ENCODE measurements at places on chromosomes 11 and 22.
A peak's percentile ranks its signal among the peaks of the same experiment; 100 is the strongest.

DNA sequence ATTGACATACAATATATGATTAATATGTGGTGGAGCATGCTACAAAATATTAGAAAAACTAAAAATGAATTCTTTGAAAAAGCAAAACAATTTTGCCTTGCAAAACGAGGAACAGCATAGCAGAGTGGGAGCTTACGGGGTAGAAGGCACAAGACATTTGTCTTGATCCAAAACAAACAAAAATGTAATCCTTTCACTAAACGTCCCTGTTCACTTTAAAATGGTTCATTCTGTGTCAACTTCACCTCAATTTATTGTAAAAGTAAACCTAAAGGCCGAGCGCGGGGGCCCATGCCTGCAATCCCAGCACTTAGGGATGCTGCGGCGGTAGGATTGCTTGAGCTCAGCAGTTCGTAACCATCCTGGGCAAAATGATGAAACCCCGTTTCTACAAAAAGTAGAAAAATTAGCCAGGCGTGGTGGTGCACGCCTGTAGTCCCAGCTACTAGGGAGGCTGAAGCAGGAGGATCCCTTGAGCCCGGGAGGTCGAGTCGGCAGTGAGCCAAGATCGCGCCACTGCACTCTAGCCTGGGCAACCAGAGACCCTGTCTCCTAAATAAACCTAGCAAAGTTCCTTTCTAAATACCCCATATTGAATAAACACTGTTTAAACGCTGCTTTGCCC lies 2.0 kb downstream of the PRDM10 start:
- DNase-seq = no peak

DNA sequence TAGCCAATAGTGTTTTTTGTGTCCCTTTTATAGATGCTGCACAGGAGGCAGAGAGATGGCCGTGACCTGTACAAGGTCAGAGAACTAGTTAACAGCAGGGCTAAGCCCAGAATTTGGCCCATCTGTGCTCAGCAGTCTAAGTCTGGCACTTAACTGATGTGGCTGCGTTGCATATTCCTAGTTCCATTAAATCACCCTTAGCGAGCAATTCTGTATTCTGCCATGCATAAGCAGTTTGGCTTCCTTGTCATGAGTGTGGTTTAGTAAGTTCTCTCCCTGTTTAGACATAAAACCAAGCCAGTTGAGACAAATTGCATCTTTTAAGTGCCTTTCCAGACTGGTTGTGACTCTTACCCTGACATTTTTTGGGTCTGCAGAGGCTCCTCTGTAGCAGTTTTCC lies 230.6 kb upstream of the TENM4 start:
- no peak for DNase-seq

- no peak for DNase-seq
Observed at GRCh38 chr11:111213256-111213655, 32.3 kb upstream of the POU2AF2 start.

DNA sequence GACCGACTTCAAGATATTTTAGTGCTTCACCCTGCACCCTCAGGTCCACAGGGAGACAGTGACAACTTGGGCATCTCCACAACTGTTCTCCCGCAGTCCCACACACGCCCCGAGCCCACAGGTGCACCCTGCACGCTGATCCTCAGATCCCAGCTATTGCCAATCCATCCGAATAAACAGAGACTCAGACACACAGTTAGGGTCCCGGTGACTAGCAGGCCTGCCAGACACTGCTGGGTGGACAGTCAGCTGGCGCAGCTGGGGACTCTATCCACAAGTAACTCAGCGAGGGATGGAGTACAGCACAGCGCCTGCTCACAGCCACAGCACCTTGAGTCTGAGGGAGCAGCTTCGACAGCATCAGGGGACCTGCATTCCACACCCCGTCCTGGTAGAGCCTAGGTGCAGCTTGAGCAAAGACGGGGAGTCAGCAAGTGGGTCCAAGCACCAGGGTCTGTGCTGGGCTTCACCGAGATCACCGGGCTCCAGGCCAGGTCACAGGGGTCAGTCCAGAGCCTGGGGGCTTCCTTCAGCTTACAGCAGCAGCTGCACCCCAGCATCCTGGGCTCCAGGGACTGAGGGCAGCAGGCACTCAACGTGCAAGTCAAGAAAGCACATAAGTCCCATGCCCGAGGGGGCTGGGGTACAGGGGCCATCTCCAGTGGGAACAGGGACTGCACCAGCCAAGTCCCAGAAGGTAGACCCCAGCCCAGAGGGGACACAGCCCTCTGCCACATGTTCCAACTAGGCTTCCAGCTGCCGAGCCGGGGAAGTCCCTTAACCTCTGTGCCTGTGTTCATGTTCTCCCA lies 7.6 kb downstream of the RPL3 start:
- DNase-seq = peak; percentile 60

DNA sequence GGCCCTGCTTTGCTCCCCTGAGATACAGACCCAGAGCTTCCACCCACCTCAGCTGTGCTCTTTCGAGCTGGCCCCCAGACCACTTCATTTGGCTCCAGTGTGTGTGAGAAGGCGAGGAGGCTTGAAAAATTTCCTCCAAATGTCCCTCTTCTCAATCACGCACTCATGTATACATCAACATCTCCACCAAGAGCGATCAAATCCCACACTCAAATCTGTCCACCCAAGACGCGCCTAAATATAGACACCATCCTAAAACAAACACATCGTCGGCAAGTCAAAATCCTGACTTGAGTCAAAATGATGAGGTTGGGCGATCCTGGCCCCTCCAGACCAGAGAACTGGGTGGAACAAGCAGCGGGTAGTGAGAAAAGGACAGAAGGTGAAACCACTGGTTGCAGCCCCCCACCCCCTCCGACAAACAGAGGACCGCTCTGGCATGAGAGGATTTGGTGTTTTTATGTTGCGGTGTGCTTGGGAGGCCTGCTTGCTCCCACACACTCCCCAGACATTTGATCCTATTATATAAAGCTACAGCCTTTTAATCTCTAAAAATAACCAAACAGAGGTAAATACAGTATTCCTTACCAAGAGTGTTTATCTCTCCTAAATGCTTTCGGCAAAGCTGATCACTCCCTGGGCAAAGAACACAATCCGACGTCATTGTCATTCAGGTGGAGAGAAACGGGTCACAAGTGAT lies 10.2 kb downstream of the MN1 start:
- no peak for DNase-seq

DNA sequence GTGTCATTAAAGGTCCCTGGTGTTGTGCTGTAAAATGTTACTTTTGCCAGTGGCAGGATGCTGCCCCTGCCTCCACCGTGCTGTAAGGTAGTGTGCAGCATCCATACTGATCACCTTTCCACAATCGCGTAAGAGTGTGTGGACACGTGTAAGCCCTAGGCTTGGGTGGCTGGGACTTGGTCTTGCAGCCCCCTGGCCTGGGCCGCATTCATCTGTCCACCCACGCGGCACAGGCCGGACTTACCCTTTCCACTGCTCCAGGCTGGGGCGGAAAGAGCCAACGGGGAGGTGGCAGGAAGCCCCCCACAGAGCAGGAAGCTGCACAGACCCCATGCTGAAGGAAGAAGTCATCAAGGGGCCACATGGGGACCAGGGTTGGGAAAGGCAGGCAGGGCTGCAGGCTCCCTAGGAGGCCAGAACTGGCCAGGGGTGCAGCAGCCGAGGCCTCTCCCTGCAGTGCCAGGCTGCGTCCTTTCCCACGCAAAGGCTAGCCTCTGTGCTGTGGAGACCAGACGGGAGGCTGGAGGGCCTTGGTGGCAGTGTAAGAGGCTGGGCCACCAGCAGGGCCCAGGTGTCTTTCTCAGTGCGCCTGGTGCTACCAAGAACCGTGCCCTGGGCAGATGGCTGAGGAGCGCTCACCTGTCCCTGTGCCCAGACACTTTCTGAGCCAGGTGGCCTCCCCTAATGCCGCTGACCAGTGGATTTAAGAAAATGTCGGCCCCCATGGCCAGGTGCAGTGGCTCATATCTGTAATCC lies 11.7 kb upstream of the TMEM191C start:
- no peak for DNase-seq

- DNase-seq = no peak
Observed at GRCh38 chr11:69852056-69852455, 32.8 kb upstream of the FGF3 start.

DNA sequence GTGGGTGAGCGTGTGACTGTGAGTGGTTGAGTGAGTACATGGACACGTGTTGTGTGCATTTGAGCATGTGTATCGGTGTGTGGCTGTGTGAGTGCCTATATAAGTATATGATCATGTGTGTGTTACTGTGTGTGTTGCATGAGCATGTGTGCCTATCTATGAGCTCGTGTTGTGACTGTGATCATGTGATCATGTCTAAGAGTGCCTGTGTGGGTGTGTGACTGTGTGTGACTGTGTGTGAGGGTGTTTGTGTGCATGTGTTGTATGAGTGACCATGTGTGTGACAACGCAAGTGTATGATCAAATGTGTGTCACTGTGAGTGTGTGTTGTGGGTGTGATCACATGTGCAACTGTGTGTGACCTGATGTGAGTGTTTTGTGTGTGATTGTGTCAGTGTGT lies 88.8 kb downstream of the UBASH3B start:
- no peak for DNase-seq

DNA sequence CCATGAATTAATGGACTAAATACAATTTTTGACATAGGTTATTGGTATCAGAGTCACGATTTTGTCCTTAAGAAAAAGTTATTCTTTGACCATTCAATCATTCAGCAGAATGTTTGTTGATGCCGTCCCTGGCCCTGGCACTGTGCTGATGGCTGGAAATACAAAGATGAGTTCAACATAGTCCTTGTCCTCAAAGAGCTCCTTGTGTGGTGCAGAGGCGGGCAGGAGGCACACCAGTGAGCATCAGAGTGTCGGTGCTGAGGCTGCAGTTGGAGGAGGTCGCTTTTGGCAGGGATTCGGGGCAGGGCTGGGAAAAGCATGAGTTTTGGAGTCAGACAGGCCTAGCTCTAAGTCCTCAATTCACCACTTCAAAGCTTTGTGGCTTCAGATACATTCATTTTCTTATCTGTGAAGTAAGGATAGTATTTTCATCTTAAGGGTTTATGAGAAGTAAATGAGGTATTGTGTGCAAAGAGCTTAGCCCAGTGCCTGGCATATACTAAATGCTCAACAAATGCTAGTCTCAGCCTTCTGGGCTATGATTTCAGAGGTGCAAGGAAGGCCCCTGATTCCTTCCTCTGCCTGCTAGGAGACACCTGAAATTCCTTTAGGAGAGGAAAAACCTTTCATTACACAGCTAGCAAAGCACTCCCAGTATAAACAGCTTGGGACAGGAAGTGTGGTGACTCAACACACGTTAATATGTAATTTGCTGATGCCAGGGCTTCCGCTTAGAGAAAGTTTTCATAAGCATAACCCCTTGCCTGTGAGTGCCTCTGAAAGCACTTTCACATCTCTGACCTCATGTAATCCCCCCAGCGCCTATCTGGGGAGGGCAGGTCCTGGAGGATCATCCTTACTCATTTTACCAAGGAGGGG lies 113.8 kb downstream of the NECTIN1 start:
- peak; percentile 82 for DNase-seq

- no peak for DNase-seq
Observed at GRCh38 chr22:41482319-41482935, 13.5 kb downstream of the ACO2 start.

GRCh38 chr11:111586388-111586831 lies 15.8 kb upstream of the SIK2 start:
- DNase-seq = peak; percentile 81

GRCh38 chr22:50118129-50118528 lies 28.3 kb downstream of the MOV10L1 start:
- DNase-seq = no peak

DNA sequence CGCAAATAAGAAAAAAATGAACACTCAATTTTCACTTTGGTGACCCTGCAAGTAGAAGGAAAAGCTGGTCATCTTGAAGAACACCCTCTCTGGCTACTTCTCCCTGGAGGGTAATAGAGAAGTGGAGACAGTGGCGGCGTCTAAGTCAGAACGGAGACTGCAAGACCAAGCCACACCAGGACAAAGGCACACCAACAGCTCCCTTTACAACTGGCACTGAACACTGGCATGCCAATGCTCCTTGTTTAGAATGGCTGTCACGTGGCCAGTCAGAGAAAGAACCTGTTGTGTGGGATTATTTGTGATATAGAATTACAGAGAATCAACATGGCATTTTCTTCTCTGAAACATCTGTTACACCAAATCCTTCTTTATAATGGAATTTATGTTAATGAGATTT lies 61.3 kb upstream of the YPEL1 start:
- peak; percentile 3 for DNase-seq

DNA sequence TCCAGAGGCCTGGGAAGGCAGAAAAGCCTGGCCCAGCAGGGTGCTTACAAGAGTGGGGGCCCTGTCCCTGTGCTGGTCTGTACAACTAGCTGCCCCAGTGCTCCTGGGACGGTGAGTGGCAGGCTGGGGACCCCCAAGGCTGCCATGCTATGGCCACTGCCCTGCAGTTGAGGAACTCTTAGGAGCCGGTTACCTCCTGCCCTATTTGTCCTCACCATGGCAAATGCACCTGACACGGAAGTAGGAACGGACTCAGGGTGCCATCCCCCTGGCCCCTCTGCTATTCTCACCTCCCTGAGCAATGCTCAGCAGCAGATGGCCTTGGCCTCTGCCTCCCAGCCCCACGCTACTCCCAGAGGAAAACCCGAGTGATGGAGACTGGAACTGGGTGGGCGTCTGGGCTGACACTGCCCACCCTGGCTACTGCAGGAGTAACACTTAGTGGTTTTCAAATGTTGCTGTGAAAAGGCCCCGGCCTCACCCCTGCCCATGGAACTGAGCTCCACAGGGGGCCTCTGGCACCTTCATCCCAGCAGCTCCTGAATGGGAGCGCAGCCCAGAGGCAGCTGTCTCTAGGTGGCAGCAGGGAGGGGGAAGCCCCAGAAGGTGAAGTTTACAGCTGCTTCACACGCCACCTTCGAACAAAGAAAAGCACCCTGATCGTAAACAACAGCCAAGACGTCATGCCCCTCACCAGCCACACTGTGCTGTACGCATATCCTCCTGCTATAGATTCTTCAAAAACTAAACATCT lies 105.3 kb downstream of the CTTN start:
- DNase-seq = peak; percentile 44

DNA sequence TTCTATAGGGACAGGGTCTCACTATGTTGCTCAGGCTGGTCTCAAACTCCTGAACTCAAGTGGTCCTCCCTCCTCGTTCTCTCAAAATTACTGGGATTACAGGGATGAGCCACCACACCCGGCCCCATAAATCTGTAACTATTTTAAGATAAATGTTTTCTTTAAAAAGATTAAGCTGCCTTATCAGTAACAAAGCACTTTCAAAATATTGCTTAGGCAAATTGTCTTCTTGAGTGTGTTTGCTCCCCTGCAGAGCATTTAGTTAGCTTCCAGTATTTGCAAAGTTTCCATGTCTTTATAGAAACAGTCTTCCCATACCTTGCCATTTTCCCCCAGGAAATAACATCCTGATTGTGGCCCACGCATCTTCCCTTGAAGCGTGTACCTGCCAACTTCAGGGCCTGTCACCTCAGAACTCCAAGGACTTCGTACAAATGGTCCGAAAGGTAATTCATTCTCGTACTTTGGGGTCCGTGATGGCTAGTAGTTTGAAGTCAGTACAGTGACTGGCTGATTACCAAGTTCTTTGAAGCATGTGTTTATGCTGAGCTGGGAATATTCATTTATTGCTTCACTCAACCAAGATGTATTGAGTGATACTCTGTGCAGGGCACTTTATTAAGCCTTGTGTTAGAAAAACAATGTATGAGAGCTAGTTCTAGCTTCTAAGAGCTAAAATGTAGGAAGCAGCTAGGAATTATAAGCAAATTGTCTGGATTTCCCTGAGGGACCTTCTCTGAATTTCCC lies 30.4 kb upstream of the CRTAM start:
- DNase-seq = no peak

- peak; percentile 45 for DNase-seq
Observed at GRCh38 chr22:24707470-24707801, 67.1 kb downstream of the PIWIL3 start.

All from DMS53 (cell line).